ENCODE measurements at places on chromosomes 5 and 9.

GRCh38 chr5:26432386-26432785, 606.0 kb downstream of the CDH9 start:
- DNase-seq: no peak

DNA sequence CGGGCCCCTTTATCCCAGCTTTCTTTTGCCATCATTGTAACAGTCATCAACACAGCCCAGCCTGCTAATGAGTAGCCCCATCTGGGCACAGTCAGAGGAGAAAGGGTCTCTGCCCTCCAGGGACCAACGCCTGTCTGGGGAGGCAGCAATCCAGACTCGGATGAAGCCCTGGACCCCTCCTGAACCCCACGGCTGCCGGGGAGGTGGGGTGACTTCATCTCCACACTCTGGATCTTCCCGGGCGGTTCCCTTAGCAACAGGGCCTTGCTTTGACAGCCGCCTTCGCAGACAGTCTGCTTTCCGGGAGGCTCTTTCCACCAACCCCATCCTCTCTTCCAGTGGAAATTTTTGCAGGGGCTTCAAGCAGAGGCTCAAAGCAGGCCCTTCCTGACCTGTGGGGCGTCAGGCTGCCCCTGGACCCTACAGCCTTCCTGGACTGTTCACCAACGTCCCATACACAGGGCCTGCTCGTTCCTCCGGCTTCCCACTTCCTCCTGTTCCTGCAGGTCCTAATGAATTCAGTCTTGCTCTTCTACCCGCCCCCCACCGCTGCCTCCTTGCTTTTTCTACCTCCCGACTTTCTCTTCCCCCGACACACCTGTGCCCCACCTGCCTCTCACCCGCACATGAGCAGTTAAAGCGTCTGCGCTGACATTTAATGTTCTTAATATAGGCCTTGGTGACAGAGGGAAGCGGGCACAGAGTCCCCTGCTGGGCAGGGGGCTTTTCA, 161.7 kb upstream of the MVB12B start:
- no peak for DNase-seq

- no peak for DNase-seq
Observed at GRCh38 chr5:135230251-135230925, 168.6 kb downstream of the MACROH2A1 start.

DNA sequence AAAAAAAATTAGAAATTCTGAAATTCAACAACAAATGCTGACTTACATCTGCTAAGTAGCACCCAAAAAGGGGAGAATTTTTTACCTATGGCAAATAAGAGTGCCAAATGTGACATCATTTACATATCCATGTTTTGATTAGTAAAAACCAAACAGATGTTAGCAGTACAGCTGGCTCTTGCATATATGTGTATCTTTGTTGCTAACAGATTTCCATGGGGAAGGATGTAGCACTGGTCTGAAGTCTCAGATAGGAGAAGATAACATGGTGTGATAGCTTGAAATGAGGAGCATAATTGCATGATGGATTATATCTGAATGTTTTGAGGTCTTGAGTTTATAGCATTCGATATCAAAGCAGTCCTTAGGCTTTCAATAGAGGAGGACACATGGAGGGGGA, 17.5 kb downstream of the PIK3R1 start:
- DNase-seq: no peak

DNA sequence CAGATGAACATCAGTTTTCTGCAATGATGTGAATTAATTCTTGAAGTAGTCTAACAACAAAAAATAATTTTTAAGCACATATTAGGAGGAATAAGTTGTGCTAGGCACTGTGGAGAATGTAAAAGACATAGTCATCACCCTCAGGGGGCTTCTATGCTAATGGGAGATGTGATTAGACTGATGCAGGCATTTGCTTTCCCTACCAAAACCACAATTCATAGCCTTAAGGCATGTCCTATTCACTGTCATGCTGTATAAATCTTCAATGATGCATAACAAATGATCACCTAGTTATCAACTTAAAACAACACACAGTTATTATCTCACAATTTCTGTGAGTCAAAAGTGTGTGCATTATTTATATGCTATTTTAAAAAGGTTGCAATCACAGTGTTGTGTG, 422.6 kb downstream of the MAN2A1 start:
- DNase-seq: no peak

DNA sequence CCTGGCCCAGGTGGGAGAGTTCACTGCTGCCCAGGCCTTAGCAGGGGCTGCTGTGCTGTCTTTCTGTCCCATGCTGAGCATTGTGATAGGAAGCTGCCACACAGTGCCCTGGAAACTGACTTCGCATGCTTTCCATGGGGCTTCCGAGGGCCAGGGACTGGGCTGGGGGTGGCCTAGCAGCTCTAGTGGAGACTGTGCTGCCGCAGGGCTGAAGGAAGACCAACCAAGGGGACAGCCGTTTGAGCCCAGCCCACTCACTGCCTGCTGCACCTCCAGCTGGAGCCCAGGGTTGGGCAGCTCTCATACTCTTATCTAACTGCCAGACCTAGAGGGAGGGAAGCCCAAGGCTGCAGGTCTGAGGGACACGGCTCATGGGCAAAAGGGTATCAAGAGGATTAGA, 79.2 kb downstream of the RGS3 start:
- DNase-seq: no peak

DNA sequence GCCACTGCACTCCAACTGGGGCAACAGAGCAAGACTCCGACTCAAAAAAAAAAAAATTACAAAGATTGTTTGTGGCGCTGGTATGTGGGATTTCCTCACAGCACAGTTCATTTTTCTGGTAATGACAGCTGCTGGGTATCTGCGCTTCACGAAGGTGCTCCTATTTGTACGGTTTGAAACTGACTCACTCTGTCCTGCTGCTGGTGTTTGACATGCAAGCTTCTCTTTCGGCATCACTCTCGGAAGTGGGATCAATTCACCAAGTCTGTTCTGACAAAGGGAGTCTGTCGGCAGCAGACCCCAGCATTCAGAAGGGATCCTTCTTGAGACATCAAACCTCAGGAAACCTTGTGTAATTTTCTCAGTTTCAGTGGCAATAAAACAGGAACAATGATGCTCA, 26.3 kb downstream of the MAML1 start:
- DNase-seq: no peak

DNA sequence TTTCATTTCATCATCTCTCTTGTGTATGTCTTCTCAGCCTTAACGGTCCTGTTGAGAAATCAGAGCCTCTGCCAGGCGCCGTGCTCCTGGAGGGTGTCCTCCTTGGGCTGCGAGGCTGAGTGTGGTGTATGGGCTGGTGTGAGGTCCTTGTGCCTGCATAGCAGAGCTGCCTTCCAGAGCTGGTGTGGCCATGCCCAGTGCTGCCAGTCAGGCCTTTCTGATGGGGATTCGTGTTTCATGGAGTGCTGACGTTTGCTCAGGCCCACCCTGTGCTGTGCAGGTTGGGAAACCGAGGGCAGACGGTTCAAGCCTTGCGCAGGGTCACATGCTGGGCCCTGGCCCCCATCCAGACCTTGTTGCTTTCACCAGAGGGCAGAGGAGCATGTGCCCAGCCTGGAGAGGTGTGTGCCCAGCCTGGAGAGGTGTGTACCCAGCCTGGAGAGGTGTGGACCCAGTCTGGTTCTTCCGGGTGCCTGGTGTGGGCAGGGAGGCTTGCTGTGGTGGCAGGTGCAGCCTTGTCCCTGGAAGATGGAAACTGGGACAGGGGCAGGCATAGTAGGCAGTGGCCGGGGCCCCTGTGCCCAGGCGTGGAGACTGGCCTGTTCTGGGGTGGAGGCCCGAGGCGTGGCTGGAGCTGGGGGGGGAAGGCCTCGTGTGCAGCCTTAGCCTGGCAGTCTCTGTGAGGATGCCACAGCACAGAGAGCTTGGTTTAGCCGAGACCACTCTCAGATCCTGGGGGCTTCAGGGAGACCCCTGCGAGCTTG, 84.0 kb downstream of the RXRA start:
- DNase-seq: no peak

DNA sequence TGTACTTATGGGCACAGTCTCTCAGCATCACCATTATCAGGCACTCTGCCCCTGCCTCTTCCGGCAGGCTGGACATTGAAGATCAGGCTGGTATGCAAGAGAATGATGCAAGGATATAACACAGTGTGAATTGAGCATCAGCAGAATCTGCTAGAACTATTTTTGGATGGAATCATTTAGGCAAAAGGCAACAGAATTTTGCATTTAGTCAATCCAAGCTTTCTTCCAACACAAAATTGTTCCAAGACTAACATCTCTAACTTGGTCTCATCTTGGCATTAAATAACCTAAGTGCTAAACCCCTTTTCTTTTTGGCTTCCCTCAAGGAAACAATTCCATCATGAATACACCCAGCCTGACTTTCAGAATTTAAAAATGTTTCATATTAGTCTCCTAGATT, 339.9 kb downstream of the PRELID2 start:
- DNase-seq: no peak

DNA sequence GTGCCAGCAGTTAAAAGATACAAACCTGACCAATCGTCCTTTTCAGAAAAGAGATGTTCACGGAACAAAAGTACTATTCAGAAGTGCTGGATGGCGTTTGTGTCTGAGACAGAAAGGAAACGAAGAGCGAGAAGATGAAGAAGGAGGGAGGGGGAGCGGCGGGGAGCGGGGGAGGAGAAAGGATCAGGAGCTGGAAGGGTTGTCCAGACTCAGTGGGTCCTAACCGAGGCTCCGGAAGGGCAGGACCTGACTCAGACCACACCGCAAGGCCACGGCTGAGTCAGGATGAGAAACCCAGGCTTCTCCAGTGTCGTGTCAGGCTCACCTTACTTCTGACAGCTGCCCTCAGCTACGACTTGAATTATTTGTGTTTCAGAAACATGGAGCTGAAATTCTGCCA, 46.2 kb downstream of the PAX5 start:
- no peak for DNase-seq

DNA sequence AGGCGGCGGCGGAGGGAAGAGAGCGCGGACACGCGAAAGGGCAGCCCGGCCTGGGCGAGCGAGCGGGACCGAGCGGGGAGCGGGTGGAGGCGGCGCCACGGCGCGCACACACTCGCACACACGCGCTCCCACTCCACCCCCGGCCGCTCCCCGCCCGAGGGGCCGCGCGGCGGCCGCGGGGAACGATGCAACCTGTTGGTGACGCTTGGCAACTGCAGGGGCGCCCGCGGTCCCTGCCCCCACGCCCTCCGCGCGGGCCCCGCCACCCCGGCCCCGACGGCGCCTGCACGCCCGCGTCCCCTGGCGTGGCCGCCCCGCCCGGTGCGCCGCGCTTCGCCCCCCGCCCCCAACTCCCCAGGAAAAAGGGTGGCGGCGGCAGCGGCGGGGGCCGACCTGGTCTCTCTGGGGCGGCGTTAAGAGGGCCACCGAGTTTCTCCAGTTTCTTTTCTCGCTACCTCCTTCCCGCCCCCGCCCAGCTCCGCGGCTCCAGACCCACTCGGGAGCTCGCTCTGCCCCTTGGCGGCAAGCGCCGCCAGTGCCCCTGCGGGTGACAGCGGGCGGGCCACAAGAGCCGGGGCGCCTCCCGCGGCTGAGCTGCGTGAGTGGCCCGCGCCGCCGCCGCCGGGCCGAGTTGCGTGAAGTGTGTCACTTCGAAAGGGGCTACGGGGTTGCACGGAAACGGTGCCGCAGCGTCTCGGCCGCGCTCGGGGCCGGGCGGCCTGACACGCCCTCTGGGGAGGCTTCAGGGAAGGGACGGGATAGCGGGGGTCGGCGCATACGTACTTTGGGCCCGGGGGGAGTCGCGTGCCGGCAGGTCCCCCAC, at the start of gene NR3C1:
TSS of gene NR3C1 (minus strand) at position 94 of the 823 bp plus-strand sequence. CDS start 2,847 bp downstream, outside the sequence.
- peak; percentile 85 for DNase-seq

- no peak for DNase-seq
Observed at GRCh38 chr9:132560616-132561202, 21.7 kb upstream of the BARHL1 start.

GRCh38 chr5:16245956-16246355, 66.4 kb upstream of the MARCHF11 start:
- no peak for DNase-seq

GRCh38 chr5:141881886-141882285, 3.7 kb upstream of the PCDH1 start:
- DNase-seq: no peak

DNA sequence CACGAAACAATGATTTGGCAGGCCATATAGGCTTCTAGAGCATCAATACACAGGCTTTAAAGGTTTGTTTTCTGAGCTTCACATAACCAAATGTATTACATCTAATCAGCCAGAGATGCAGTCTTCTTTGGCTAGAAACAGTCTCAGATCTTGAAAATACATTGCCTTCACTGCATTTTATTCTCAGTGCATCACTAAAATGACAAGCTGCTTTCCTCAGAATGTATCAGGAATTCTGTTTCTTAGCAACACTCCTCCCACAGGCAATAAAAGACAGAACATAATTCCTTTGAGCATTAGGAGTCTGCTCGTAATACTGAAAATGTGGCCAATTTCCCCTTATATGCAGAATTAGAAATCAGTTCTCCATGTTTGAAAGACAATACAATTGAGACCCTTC, 36.9 kb downstream of the FEM1C start:
- DNase-seq: no peak

DNA sequence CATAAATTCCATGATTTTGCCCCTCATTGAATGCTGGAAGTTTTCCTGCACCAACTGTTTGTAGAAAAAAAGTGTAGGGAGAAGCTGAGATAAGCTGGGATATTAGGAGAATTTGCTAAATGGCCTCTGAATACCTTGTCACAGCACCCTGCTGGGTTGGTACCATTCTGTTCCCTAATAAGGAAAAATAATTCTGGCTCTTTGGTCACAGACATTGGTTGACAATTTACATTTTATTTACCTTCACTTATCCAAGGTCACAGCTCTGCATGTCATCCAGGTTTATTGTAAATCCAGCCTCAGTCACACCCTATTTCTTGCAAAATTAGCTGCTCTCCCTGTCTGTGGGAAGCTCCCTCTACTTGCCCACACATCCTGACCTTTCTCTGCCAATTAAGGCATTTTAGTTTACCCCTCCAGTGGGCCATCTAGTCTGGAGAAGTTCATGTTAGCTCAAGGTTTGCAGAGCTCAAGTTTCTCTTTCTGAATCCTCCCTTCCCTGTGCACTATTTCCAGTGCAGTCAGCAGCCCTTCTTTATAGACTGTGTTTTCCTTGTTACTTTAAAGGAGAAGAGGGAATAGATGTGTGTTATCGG, 115.4 kb upstream of the NTRK2 start:
- no peak for DNase-seq

DNA sequence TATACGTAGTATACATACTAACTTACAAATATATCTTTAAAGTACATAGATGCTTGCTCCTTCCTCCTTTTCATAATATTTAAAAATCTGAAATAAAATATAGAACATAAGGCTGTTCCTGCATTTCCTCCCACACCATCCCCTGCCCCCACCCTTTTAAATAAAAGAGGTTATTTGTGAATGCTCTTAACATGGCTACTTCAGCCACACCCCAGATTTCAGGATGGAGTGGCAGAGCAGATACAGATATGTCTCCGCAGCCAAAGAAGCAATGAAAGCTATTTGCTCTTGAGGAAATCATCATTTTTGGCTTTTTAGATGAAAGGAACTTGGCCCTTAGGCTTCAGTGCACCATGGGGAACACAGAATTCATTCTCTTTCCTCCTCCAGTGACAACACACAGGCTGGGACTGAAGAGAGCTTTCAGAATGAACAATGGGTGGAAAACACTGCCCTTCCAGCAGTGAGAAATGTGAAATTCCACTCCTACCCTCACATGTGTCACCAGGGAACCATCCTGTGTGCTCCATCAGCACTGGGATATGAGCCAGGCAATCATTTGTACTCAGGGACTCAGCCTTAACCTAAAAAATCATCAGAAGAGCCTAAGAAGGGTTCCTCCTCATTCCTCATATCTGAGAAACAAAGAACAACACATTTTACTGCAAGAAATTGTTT, 134.3 kb downstream of the PPP2R2B start:
- no peak for DNase-seq

Data from stimulated activated naive CD8-positive, alpha-beta T cell treated with anti-CD3 and anti-CD28 coated beads, Interleukin-15, Interleukin-2, amounts not matched to agents 100 U/mL and 50 U/mL, for 24 hours (primary cell).